ENCODE measurements at places on chromosomes 3 and 15.

DNA sequence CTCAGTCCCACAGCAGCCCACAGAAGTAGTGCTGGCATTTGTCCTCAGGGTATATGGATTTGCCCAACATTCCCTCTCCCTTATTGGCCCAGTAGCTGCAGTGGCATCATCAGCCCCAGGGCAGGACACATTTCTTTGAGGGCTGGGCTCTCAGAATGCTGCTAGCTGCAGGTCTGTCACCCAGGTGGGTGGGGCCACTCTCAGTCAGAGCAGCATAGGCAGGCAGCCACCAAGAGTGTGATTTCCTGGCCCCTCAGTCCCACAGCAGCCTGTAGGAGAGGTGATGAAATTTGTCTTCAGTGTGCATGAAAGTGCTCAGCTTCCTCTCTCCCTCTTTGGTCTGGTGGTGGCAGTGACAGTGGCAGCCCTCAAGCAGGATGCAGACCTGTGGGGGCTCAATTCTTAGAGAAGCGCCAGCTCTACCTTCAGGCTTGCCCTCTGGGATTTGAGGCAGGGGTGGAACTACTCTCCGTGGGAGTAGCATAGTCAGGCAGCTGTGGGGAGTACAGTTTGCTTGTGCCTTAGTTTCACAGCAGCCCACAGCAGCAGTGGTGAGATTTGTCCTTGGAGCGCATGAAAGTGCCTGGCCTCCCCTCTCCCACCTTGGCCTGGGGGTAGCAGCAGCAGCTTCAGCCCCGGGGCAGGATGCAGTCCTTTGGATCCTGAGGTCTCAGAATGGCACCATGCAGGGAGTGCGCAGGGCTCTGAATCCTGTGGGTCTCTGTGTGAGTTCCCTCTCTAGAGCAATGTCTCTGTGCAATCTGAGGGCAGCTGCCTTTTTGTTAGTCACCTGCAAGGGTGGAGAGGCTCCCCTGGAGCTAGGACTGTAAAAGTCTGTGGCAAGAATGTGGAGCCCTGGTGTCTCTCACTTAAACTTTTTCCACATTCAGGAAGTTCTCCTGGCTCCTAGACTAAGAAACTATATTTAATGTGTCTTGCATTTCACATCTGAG is 1229.1 kb downstream of the ROBO2 start:
- no peak for DNase-seq

- no peak for DNase-seq
Measured at GRCh38 chr15:36701336-36701735, 121.9 kb downstream of the CDIN1 start.

- DNase-seq, result no peak
Measured at GRCh38 chr15:58517252-58517681, 85.5 kb downstream of the LIPC start.

DNA sequence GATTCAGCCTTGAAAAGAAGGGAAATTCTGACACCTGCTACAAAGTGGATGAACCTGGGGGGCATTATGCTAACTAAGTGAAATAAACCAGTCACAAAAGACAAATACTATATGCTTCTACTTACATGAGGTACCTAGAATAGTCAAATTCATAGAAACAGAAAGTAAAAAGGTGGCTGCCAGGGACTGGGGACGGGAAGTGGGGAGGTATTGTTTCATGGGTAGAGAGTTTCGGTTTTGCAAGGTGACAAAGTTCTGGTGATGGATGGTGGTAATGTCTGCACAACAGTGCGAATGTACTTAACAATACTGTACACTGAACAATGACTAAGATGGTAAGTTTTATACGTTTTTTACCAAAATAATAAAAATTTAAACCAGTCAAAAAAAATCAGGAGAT is 4.8 kb downstream of the IDH2 start:
- no peak for DNase-seq

- DNase-seq, result no peak
Measured at GRCh38 chr3:45225465-45226205, 452 bp downstream of the TMEM158 start.

DNA sequence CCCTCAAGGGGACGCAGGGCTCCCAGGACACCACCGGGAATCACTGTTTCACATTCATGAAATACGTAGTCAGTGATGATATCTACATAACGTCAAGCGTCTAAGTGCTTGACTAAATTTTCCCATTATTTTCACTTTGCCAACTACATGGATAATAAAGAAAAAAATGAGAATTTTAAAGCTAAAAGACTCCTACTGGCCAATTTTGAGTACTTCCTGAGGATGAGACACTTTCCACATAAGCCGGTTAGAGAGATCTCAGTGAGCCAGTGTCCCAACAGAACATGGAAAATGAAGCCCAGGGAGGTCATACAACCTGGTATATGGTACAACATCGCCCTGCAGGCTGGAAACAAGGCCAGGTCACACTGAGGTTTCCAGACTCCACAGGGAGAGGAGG is 928.1 kb downstream of the FHIT start:
- DNase-seq, result no peak

DNA sequence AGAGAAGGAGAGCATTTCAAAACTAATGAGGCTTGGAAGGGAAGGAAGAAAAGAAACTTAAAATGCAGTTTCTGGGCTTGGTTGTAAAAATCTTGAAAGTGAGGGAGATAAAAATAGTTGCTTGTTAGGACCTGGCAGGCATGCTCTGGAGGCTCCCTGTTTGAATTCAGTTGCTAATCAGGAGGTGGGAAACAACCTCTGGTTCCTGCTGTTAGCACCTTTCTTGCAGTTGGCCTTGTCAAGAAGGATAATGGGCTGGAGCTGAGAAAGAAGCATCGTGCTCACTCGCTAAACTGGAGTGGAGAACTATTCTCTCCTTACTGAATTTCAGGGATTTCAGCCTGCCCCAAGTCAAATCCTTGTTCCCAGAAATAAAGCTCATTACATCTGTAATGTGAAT is 23.4 kb downstream of the SNAPC5 start:
- no peak for DNase-seq

DNA sequence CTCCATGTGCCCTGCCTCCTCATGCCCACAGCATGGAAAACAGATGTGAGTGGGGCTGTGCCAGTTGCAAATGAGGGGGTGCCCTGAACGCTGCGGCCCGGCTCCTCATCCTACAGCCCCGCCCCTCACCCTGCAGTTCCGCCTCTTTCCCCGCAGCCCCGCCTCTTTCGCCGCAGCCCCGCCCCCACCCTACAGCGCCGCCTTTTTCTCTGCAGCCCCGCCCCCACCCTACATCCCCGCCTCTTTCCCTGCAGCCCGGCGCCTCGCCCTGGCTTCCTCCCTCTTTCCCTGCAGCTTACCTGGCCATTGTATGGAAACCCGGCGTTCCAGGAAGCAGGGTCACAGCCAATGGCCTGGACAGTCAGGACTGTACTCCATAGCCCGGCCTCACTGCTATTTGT is 284.9 kb downstream of the TLE3 start:
- no peak for DNase-seq

DNA sequence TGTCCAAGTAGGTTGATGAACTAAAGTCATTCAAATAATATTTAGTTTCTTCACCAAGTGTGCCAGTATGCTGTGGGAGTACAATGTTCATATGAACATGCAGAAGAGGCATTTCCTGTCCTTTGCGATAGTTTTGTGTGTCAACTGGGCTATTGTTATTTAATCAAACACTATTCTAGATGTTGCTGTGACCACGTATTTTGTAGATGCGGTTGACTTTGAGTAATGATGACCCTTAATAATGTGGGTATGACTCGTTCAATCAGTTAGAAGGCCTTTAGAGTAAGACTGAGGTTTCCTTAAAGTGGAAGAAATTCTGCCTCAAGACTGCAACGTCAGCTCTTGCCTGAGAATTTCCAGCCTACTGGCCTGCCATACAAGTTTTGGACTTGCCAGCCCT is 470.7 kb upstream of the CBLB start:
- DNase-seq, result no peak

DNA sequence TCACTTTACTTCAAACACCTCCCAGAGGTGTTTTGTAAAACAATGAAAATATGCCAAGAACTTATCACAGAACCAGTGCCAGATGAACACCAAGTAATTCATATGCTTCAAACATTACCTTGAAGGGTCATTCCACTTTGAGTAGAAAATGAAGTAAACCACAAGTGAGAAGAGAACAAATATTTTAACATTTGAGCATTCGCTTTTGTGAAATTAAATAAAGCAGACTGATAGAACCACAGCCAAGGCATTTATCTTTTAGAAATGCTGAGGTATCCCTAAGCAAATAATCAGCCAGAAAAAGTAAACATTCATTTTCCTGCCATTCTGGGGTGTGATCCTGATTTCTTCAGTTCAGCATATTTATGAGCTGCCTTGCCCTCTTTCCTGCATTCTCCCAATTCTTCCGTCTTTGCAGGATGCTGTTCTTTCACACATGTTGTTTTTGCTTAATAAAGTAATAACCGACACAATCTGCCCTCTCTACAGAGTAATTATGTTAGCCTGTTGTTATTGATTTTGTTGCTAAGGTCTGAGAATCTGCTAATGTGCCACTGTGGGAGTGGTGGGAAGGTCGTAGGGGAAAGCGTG is 235.6 kb upstream of the TGFBR2 start:
- DNase-seq, result no peak

- peak; percentile 36 for DNase-seq
Measured at GRCh38 chr15:71237456-71238188, 122.4 kb downstream of the THSD4 start.

- DNase-seq, result peak; percentile 30
Measured at GRCh38 chr3:122497425-122497824, 17.3 kb downstream of the KPNA1 start.

DNA sequence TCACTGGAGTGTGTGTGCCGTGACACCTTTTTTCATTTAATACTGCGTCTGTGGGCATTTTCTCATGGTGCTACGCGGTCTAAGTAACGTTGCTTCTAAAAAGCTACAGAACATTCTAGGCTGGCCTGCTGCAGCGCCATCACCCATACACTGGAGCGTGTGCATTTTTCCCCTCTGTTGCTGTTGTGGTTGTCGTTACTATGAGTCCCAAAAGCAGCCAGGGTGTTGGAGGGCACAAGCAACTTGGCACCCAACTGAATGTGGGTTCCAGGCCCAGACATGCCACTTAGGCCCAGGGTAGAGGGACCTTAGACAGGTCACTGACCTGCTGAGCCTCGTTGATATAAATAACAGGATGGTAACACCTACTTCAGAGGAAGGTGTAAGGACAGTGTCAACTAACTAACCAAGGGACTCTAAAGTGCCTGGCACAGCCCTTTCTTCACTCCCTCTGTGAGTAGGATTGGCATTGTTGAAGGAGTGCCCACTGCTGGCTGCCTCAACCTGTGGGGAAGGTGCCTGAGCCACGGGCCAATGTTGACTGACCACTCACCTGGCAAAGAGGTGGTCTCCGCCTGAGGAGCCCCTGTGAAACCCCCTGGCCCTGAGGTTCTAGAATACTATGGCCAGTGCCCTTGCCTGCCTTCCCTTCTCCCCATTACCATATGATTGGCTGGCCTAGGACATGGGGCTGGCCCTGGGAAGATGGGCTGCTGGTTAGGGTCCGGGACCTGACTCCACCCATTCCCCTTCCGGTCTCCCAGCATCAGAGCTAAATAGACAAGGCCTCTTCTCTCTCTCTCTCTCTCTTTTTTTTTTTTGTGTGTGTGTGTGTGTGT is 3.5 kb downstream of the CSK start:
- no peak for DNase-seq

DNA sequence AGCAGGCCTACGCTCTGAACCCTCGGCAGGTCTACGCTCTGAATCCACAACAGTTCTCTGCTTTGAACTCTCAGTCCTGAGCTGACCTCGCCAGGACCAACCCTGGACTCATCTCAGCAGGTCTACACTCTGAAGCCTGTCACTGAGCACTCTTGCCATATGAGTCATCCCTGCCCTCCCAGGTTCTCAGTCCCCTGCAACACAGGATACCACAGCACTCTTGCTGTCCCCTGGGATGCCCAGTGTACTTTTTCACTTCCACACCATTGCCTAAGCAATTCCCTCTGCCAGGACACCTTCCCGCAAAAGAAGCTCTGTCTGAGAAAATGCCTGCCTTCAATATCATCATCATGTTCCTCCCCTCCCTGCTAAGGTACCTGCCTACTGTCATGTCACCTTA is 42.0 kb downstream of the NUP210 start:
- no peak for DNase-seq

- no peak for DNase-seq
Measured at GRCh38 chr3:72811571-72811970, 36.7 kb downstream of the SHQ1 start.

GRCh38 chr3:187958432-187959003 is 195.4 kb upstream of the LPP start:
- no peak for DNase-seq

- no peak for DNase-seq
Measured at GRCh38 chr15:71573599-71573998, 236.8 kb upstream of the NR2E3 start.

DNA sequence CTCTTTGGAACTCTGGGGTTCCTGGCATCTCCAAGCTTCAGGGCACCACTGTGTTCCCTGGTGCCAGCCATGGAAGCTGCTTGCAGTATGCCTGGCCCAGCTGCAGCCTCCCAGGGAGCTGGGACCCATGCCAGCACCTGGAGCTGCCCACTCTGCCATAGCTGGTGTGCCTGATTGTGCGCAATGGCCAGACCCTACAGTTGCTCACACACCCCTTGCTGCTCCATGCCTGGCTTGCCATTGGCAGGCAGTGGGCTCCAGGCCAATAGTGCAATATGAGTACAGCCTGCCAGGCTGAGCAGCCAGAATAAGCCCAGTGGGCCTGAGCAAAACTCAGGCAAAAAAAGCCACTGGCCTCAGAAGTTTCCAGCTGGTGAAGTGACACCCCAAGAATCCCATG is 43.8 kb upstream of the LRRFIP2 start:
- no peak for DNase-seq

DNA sequence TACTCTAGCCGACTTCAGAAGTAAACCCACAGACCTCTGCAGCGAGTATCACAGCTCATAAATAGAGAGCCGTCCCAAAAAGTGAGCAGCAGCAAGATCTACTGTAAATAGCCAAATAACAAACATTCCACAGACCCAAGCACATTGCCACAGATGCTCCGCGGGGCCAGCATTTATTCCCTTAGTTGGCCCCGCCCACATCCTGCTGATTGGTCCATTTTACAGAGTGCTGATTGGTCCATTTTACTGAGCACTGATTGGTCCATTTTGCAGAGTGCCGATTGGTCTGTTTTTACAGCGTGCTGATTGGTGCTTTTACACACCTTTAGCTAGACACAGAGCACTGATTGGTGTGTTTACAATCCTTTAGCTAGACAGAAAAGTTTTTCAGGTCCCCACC is 17.3 kb upstream of the GABRB3 start:
- DNase-seq, result no peak

DNA sequence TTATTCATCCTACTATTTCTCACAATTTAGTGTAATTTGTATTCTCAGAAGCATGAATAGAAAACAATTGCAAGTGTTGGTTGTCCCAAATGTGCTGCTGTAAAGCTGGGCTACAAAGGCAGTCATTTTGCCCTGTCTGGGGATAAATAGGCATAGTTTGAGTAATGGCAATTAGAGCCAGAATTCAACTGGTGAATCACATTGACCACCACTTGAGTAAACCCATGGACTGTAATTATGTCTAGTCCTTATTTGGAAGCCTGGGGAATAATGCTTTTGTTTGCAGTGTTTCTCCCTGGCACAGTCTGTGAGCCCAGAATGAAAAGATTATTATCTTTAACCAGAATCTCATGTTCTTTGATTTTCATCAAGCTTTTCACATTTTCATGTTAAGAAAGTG is 30.5 kb upstream of the CHL1 start:
- DNase-seq, result no peak

Measured in amniotic stem cell (primary cell).